ENCODE measurements at places on chromosomes 3 and 15.

DNA sequence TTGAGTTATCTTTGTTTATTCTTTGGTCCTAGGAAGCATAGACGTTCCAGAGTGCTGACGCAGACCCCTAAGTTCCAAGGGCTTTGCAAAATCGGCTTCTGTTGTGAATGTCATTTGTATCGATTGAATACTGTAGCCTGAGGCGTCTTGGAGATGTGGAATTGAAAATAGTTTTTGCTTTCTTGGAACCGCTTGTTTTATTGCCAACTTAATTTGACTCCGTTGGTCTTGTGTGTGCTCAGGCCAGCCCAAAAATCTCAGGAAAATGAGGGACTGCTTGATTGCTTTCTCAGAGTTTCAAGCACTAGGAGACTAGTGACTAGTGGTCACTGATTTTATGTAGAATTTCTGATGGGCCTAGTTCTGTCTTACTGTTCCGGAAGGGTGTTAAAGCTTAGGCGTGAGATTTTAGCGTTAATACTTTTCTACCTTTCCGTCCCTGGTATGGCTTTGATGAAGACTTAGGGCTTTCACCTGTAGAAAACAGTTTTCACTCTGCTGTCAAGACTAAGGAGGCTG, 263 bp upstream of the UTS2B start:
- DNase-seq, result no peak

- no peak for DNase-seq
These were observed 60.1 kb downstream of the DCLK3 start for GRCh38 chr3:36704280-36704679.

GRCh38 chr15:25670025-25670554, 193.0 kb downstream of the ATP10A start:
- DNase-seq, result peak; percentile 85

DNA sequence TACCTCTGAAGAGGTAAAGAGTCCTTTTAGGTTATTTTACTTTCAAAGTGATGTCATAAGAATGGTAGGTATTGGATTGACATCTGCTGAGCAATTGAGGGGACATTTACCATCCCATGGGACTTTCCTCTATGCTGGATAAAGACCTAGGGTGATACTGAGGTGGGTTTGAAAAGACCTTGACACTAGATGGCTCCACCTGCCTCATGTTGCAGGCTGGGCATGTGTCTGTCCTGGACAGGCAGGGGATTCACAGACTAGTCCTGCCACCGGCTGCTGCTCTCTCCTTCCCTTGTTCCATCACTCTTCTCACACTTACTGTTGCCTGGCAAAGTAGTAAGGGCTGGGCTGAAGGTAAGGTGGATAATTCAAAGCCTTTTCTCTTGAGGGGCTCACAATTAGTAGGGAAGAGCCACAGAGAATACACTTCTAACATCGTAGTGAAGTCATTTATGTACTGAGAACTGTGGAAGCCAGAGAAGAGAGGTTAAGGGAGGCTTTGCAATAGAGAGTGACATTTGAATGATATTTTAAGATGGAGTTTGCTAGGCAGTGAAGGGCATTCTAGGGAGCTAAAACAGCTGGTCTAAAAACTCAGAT, 27.7 kb downstream of the TRAK1 start:
- DNase-seq, result no peak
